ENCODE measurements at places on chromosomes 7 and 10. TPM values are rescaled to one million over a fixed set of nuclear protein-coding genes. Genes with fewer than 3 reads are reported as not detected.

Gene NUDT13
- total RNA-seq = 1.3 TPM

Gene CYP3A5
- total RNA-seq = not detected

Gene DNAJB12
- total RNA-seq = 18.8 TPM

Gene LGI1
- 0.07 TPM for total RNA-seq

Gene PLXNA4
- total RNA-seq = 1.0 TPM

Gene NRG3
- total RNA-seq = 0.62 TPM

Gene KEL
- total RNA-seq = 7.7 TPM

Gene RGS10
- 7.2 TPM for total RNA-seq

Gene FXYD4
- total RNA-seq = not detected

Gene PNLIPRP2
- total RNA-seq = not detected

Data from H7 (cell line).